ENCODE measurements at places on chromosomes 11 and 22.
A peak's percentile ranks its signal among the peaks of the same experiment; 100 is the strongest.

- DNase-seq, result no peak
- no peaks in the 10 kb centered on the region for H3K36me3 ChIP-seq
- no peak overlapping the region for H3K4me3 ChIP-seq
Observed at GRCh38 chr11:46865340-46865739, 19.3 kb upstream of the CKAP5 start.

DNA sequence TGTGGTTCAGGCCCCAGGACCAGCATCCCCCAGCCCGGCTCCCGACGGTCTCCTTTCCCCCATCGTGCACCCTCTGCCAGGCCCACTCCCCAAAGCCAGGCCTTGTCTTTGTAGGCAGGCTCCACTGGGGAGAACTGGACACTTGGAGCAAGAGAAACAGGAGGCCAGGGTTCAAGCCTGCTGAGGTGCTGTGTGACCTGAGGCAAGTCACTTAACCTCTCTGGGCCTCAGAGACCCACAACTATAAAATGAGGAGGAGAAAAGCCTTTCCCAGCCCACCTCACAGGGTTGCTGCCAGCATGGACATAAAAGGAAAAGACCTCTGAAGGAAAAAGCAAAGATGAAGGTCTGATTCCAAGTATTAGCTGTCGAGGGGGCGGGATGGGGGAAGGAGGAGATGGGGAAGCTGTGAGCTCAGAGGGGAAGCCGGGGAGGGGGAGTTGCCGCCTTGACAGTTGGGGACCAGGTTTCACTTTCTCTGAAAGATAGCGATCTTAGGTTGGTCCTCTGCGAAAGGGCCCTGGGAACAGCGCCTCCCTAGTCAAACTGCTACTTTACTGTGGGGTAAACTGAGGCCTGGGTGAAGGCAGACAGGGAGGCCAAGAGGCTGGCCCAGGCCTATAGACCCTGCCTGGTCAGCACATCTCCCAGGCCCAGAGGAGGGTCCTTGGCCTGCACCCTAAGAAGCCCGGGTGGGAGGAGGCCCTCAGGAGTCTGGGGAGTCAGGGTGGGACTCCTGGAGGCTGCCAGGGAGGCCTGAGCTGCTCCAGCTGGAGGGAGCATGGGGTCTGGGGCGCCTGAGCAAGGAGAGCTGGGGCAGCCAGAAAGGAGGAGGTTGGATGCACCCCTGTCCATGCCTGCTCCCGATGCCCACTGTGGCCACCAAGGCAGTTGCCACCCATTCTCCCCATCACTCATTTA, 991 bp upstream of the OSM start:
- H3K27me3 ChIP-seq, result no peaks in the 10 kb centered on the region
- H3K36me3 ChIP-seq, result peaks cover 55% of the 10 kb centered on the region
- peak; percentile 76 for DNase-seq
- peaks cover 36% of the 10 kb centered on the region for H3K4me1 ChIP-seq

GRCh38 chr11:129729216-129729615, 86.4 kb upstream of the TMEM45B start:
- H3K27ac ChIP-seq, result no peak overlapping the region
- no peaks in the 10 kb centered on the region for H3K4me1 ChIP-seq
- H3K27me3 ChIP-seq, result no peaks in the 10 kb centered on the region

DNA sequence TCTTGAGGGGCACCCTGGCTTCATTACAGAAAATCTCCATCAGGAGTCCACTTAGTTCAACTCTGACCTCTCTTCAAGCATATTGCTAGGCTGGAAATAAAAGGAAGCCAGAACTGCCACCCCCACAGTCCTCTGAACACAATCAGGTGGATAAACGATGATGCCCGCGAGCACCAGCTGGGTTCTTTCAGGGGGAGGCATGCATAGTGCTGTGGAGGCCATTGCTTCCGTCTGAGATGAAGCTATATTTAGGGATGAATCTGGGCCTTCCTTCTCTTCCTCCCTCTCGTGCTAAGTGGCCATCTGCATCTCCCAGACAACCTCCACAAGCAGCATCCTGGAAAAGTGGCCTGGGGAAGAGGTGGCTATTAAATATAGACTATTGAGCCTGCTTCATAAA, 3.9 kb upstream of the MICAL2 start:
- DNase-seq, result no peak
- H3K27ac ChIP-seq, result no peak overlapping the region
- no peaks in the 10 kb centered on the region for H3K36me3 ChIP-seq
- peaks cover 2% of the 10 kb centered on the region for H3K27me3 ChIP-seq
- peaks cover 14% of the 10 kb centered on the region for H3K4me1 ChIP-seq
- no peak overlapping the region for H3K4me3 ChIP-seq

DNA sequence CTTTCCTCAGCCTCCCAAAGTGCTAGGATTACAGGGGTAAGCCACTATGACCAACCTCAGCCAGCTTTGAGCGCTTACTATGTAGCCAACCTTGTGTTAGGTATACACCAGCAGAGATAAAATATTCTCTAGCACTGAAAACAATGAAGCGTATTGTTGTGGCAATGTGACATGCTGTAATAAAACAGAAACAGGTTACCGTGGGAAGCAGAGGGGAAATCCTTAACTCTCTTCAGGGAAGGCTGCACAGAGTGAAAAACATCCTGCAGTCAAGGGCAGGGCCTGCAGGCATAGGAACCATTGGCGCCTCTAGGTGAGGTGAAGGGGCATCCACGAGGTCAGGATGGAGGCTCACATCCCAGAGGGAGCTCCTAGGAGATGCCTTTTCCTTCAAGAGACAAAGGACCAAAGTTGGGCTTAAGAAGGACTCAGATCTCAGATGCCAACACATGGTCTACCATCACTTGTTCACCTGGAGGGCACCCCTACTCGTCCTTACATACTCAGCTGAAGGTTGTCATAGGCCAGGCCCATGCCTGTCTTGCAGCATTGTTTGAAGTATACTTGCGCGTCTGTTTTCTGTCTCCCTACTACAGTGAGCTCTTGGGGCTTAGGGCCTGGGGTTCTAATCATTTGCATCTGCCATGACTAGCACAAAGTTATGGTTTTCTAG, 8.0 kb downstream of the POLD4 start:
- H3K27me3 ChIP-seq, result no peaks in the 10 kb centered on the region
- H3K4me1 ChIP-seq, result peaks cover 56% of the 10 kb centered on the region
- H3K36me3 ChIP-seq, result no peaks in the 10 kb centered on the region
- H3K4me3 ChIP-seq, result no peak overlapping the region
- peak overlapping the region; percentile 90 for H3K27ac ChIP-seq

DNA sequence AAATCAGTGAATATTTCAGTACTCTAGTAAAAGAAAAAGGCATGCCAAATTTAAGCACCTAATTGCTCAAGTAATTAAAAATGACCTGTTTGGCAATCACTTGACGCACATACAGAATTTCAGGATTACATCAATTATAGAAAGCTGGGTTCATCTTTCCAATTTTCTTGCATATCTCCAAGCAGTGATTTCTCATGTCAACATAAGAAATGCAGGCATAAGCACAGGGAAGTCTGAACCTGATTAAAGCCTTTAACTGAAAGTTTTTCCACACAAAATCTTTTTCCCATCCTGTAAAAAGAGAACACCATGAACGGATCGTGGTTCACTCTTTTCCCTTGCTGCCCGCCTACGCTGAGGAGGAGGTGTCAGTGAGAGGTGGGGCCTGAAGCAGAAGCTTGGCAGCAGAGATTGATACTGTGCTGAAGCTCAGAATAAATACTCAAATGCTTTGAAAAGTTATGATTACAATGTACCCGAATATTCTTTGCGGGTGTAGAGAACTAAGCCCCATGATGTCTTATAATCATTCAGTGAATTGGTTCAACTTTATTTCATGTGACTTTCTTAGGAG, 704.1 kb upstream of the CCDC90B start:
- no peaks in the 10 kb centered on the region for H3K4me1 ChIP-seq
- no peaks in the 10 kb centered on the region for H3K27me3 ChIP-seq
- H3K27ac ChIP-seq, result no peak overlapping the region
- DNase-seq, result no peak
- H3K36me3 ChIP-seq, result no peaks in the 10 kb centered on the region
- no peak overlapping the region for H3K4me3 ChIP-seq

DNA sequence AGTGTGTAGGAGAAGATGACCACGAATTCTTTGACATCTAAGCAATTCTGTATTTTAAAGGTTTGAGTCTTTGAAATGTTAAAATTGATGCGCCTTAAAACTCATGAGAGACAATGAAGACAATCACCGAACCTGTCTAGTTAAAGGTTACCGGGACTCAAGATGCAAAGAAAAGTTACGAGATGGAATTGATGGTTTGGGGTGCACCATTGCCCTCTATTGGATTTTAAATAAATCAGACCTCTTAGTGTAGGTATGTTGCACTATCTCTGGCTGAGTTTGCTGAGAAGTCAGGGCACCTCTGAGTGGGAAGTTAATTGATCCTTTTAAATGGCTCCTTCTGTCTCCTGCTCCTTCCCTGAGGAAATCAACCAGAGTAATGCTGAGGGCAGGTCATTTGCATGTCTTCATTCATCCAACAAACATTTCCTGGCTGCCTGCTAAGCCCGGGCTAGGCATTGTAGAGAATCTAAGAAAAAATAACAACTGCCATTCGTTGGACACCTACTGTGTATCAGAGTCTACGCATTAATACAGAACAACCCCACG, 19.4 kb upstream of the TMA7B start:
- no peaks in the 10 kb centered on the region for H3K27me3 ChIP-seq
- peak overlapping the region; percentile 95 for H3K27ac ChIP-seq
- DNase-seq, result no peak
- peak overlapping the region; percentile 33 for H3K4me3 ChIP-seq
- no peaks in the 10 kb centered on the region for H3K36me3 ChIP-seq

GRCh38 chr22:31530823-31531195, 34.5 kb downstream of the SFI1 start:
- DNase-seq, result no peak
- H3K36me3 ChIP-seq, result peaks cover 40% of the 10 kb centered on the region
- no peak overlapping the region for H3K4me3 ChIP-seq
- peaks cover 55% of the 10 kb centered on the region for H3K4me1 ChIP-seq

- H3K27me3 ChIP-seq, result no peaks in the 10 kb centered on the region
- H3K4me3 ChIP-seq, result no peak overlapping the region
- DNase-seq, result no peak
- H3K27ac ChIP-seq, result no peak overlapping the region
- H3K4me1 ChIP-seq, result no peaks in the 10 kb centered on the region
Observed at GRCh38 chr11:2036863-2037486, 39.3 kb upstream of the H19 start.

DNA sequence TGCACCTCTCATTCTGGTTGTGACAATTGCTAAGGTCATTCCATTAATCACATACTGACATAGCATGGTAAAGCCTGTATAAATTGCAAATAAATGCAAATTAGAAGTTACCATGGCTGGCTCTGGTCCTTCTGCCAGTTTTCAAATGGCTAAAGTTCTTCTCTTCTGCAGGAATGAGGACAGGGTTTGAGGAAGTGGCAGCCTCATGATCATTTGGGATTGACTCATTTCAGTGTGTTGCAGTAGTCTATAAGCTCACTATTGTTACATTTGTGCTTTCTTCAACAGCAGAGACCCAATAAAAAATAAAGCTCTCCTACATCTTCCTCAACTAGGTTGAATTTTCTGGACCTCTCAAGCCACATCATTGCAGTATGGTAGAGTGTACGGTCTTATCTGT, 60.3 kb downstream of the NECTIN1 start:
- H3K4me1 ChIP-seq, result peaks cover 5% of the 10 kb centered on the region
- H3K36me3 ChIP-seq, result no peaks in the 10 kb centered on the region
- no peak for DNase-seq
- H3K4me3 ChIP-seq, result no peak overlapping the region

DNA sequence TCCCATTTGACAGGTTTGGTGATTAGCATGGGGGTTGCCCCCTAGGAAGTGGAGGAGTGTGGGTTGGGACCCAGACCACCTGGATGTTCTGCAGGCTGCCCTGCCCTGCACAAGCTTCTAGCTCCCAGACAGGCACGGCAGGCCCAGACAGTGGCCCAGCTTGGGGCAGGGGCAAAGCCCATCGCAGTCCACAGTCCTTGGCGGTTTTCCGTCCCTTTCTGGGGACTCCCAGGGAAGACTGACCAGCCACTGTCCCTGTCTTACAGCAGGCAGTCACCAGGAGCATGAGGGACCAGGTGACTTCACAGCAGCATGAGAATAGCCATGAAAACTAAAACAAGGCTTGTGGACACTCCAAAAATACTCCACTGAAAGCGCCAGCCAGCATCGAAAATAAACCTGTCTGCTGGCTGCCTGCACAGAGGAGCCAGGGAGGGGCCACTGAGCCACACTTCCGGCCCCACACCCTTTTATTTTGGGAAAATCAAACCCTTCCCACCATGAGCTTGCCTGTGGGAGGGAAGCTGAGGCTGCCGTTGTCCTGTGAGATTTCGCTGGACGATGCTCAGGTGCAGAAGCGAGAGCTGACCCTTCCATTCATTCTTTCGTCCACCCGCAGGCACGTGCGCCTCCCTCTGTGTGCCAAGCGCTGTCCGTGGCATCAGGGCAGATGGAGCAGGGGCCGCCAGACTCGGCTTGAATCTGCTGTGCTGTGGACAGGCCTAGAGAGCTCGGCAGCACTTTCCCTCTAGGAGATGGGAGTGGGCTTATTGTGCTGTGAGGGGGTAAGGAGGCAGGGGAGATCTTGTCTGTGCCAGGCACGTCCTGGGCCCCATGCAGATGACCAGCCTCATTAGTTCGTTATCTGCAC, 28.0 kb downstream of the FADD start:
- H3K4me3 ChIP-seq, result no peak overlapping the region
- no peak for DNase-seq
- H3K4me1 ChIP-seq, result no peaks in the 10 kb centered on the region
- no peaks in the 10 kb centered on the region for H3K36me3 ChIP-seq
- H3K27ac ChIP-seq, result no peak overlapping the region
- no peaks in the 10 kb centered on the region for H3K27me3 ChIP-seq

DNA sequence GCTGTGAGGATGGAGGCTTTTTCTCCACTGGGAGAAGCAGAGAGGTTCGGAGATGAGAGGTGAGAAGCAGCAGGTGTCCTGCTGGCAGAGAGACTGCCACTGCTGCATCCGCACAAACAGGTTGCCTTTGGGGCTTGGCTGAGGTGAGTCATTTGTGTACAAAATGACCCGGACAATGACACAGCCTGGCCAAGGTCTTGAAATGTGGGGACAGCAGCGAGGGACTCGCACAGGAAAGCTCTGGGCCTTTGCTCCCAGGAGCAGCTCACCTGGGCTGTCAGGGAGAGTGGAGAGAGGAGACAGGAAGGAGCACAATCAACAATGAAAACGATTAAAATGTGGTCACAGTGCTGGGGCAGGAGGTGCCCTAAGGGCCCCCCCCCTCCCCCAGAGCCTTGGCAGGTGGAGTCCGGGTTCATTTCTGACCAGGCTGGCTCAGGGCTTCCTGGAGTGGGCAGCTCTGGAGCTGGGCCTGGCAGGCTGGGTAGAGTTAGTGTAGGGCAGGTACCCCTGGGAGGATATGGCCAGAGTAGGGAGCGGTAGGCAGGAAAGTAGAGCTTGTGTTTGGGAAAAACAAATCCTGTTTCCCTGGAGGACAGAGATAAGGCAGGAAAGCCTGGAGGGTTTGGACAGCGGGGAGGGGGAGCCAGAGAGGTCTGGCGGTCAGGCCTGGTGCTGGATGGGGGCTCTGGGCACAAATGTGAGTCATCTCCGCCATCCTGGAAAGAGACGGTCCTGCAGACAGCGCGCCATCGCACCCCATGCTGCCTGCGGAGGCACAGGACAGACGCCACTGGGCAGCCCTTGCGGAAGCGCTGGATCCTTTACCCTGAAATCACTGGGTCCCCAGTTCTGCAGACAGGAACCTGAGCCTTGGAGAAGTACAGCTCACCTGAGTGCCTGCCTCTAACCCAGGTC, 37.8 kb upstream of the CELSR1 start:
- no peaks in the 10 kb centered on the region for H3K27me3 ChIP-seq
- peak overlapping the region; percentile 76 for H3K4me3 ChIP-seq
- H3K4me1 ChIP-seq, result peaks cover 20% of the 10 kb centered on the region
- DNase-seq, result no peak

All from activated naive CD4-positive, alpha-beta T cell treated with anti-CD3 and anti-CD28 coated beads for 36 hours (primary cell).